ENCODE measurements at places on chromosomes 16 and 17. TPM values are rescaled to one million over a fixed set of nuclear protein-coding genes. Genes with fewer than 3 reads are reported as not detected.

Gene HBQ1
- total RNA-seq, result 1.4 TPM

Gene PLCG2
- 5.6 TPM for total RNA-seq

Gene MT1G
- total RNA-seq, result 17.7 TPM

GRCh38 chr17:31431852-31432658 is 40.6 kb downstream of the RAB11FIP4 start:
- DNase-seq, result no peak

- DNase-seq, result no peak
Measured at GRCh38 chr17:81390873-81391255, 4.4 kb upstream of the BAHCC1 start.

DNA sequence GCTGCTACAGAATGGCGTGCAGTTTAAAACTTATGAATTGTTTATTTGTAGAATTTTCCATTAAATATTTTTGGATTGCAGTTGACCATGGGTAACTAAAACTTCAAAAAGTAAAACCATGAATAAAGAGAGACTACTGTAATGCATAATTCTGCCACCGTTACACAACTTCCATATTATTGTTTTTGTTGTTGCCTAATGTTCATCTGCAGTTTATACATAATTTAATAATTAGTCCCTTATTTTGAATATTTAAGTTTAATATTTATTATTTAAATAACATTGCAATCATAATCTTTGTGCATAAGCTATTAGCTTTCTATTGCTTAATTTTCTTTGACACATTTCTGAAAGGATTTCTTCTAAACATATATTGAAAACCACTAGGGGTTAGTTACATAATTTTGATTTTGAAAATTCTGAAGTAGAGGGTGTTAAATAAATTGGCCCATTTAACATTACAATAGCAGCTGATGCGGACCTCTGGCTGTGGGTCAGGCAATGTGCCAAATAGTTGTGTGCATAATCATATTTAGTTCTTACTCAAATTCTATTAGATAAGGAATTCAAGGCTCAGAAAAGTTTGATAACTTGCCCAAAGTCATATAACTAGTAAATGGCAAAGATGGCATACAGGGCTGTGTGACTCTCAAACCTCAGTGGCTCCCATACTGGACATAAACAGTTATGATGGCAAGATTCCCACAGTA is 31.1 kb downstream of the PPM1E start:
- no peak for DNase-seq

- no peak for DNase-seq
Measured at GRCh38 chr16:88626646-88627045, 11.7 kb upstream of the IL17C start.

- no peak for DNase-seq
Measured at GRCh38 chr16:57606847-57607501, 21.5 kb upstream of the ADGRG1 start.

DNA sequence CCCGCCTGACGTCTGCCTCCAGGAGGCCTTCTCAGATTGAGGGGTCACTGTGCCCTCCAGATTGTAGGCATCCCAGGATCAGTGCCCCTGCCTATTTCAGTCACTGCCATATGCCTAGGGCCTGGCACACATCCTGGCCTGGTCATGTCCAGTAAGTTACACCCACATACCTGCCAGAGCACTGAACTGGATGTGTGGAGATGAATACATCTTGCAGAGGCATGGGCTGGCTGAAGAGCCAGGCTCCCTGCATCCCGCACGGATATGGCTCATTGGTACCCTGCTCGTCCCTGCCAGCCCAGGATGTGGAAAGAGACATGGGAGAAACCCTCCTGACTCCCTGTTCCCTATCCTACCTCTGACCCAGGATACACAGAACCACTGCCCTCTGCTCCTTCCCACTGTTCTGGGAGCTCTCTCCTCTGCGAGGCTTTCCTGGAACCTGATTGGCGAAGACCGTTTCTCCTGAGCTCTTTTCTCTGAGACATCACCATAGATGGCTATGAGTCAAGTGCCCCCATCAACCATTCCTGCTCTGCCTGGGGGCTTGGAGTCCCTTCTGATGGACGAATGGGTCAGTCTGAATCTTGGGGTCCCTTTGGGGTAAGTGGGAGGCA is 40.0 kb upstream of the TAC4 start:
- DNase-seq, result no peak

DNA sequence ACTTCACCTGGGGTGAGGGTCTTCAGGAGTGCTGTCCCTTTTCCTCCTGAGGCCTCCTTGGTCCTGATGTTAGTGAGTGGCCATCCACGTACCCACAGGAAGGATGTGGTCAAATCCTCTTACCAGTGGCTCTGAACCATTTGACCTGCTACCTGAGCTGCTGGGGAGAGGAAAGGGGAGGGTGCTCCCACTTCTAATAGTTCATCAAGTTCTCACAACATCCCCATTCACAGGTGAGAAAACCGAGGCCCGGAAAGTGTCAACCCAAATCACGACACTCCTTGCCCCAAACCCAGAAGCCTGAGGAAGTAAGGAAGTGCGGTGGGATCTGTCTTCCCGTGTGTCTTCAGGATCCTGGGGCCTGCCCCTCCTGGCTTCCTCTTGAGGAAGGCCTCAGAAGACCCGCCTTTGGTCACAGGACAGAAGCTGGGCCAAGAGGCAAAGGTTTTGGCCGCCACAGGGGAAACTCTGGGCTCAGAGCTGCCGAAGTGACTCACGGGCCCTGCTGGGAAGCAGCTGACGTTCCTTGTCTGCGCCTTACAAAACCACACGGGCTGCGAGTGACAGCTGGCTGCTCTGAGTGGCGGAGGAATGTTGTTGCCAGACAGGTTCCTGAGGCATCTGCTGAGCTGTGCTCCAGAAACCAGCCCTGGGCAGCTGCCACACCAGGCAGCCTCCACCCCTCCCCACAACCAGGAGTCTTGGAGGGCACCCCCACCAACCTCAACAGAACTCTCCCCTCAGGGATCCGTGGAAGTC is 13.9 kb upstream of the KIFC3 start:
- DNase-seq, result no peak

- no peak for DNase-seq
Measured at GRCh38 chr16:20901068-20901435, 481 bp downstream of the LYRM1 start.

- peak; percentile 87 for DNase-seq
Measured at GRCh38 chr16:30941600-30942425, 7.1 kb upstream of the ORAI3 start.
